ENCODE measurements at places on chromosomes 3 and 15.

GRCh38 chr3:4749567-4750002 lies 229.7 kb upstream of the BHLHE40 start:
- DNase-seq, result no peak

GRCh38 chr15:29615791-29616190 lies 206.5 kb downstream of the TJP1 start:
- DNase-seq, result no peak

- no peak for DNase-seq
Measured at GRCh38 chr3:124934577-124934976, at the start of gene MUC13. Gene MUC13, minus strand, starts transcription at chr3:124934751. Its CDS starts 39 bp downstream, at chr3:124934712.

- DNase-seq, result no peak
Measured at GRCh38 chr15:69080295-69081248, 66.1 kb downstream of the NOX5 start.

GRCh38 chr15:94400526-94401298 lies 169.4 kb downstream of the MCTP2 start:
- DNase-seq, result no peak

GRCh38 chr3:46138581-46138980 lies 69.5 kb downstream of the CCR1 start:
- no peak for DNase-seq

- DNase-seq, result no peak
Measured at GRCh38 chr3:69012800-69013252, 658 bp downstream of the EOGT start.

DNA sequence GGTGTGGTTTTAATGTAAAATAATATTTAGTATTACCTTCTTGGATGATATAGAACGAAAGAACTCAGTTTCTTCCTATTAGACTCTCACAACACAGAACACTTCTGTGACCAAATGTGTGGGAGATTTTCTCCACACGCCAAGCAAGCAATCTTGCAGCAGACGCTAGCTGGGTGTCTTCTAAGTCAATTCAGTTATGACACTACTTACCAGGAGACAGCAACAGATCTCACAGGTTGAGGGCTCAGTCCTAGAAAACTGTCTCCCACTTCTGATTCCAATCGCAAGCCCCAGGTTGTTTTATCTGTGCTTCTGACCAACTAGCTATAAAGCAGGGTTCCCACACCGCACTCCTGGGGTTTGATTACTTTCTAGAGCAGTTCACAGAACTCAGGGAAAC lies 41.2 kb downstream of the HERC1 start:
- DNase-seq, result no peak

DNA sequence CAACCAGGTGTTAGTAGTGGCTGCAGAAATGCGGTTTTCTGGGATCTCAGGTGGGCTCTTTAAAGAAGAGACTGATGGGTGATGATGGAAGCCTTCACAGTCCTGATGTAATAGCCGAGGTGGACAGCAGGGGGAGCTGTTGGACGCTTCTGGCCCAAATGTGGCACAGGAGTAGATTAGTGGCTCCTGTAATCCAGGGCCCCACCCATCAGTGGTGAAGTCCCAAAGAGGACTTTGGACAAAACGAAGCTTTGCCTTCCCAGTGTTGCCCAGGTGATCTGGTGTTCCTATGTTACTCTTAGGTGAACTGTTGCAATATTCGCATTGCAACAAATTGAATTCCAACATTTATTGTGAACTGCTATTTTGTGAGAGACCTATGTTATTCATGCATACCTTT lies 31.8 kb upstream of the MYZAP start:
- peak; percentile 32 for DNase-seq

DNA sequence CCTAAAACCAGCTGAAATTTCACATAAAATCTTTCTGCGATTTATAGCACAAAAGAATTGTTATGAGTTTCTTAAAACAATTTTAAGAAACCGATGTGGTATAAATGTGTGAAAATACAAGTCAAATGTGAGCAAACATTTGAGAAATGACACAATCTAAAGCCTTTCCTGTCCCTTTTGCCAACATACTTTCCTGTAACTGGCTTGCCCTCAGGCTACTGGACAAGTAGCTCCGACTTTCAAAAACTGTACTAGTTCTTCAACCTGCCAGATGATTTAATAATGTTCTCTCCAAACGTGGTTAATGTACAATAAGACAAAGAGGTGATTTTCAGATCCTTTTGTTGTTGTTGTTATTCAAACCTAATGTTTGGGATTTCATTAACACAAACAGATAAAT lies 105.9 kb upstream of the ARHGEF26 start:
- no peak for DNase-seq

DNA sequence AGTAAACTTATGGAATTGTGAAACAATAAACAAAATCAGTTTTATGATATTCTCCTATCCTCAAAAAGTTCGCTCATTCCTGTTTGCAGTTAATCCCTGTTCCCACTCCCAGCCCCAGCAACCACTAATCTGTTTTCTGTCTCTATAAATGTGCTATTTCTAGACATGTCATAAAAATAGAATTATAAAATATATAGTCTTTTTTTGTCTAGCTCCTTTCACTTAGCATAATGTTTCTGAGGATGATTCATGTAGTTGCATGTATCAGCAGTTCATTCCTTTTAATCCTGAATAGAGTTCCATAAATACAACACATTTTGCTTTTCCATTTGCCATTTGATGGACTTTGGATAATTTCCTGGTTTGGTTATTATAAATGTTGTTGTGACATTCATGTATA lies 140.0 kb downstream of the KCNAB1 start:
- no peak for DNase-seq

DNA sequence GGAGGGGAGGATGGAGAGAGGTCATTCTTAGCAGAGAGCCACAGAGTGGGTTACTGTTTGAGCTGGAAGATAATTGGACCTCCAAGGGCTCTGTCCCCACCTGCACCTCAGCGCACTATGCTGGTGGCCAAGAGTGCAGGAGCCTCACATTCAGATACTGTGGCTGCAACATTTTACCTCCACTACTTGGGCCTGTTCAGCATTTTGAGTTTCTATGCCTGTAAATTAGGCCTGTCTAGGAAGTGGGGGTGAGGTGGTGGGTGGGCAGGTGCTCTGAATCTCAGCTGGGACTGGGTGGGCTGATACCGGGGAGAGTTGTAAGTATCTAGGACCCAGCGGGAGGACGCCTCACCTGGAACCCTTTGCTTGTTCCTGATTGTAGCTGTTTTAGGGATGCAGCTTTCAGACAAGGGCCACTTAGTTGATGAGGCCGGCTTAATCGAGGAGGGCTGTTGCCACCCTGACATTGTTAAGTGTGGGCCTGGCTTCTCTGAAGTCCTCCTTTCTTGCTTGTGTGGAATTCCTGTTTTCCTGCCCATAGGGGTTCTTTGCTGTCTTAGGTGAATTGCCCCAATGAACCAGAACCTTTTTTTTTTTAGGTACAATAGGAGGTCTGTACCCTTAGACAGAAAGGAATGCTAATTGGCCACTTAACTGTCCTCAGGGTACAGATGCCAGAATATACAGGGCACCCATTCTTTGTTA lies 83.8 kb downstream of the SMAD3 start:
- no peak for DNase-seq

DNA sequence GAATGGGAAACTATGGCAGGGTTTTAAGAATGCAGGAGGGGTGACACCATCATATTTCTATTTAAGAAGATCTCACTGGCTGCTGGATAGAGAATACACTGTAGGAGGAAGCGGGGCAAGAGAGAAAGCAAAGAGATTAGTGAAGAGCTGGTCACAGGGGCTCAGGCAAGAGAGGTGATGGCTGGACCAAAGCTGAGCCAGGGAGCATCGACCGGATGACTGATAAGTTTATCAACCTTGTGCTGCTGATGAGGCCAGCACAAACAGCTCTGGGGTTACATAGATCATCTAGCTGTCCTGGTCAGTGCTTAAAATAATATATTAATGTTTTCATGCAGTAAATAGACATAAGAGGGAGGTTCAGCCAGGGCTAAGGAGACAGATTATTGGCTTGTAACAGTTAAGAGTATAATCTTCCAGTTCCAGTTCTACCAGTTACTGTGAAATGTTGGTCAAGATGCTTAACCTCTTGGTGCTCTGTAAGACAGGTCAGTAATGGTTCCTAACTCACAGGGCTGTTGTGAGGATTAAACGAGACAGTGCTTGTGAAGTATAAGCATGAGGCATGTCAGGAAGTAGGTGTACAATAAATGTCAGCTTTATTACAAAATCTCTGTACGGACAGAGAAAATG lies 201.0 kb upstream of the FEZF2 start:
- no peak for DNase-seq

- DNase-seq, result no peak
Measured at GRCh38 chr3:133937756-133938601, 42.3 kb upstream of the RAB6B start.

GRCh38 chr3:42476225-42477125 lies 26.0 kb upstream of the VIPR1 start:
- no peak for DNase-seq

GRCh38 chr3:2652386-2652785 lies 457.8 kb downstream of the IL5RA start:
- DNase-seq, result no peak

DNA sequence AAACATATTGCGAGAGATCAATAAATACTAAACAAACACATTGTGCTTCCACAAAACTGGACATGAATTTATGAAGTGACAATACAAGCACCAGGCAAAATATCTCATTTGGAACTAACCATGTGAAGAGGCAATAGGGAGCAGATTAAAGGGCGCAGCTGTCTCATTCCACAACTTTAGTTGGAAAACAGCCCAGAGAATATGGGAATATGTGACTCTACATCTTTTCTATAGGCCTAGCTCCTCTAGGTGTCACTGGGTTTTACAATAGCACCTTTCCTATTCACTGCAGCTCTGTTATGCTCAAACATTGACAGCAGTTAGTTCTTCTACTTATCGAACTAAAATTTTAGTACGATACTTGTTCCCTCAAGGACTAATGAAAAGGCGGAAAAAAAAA lies 866.3 kb upstream of the GBE1 start:
- no peak for DNase-seq

- no peak for DNase-seq
Measured at GRCh38 chr15:35427091-35427490, 118.9 kb downstream of the DPH6 start.

DNA sequence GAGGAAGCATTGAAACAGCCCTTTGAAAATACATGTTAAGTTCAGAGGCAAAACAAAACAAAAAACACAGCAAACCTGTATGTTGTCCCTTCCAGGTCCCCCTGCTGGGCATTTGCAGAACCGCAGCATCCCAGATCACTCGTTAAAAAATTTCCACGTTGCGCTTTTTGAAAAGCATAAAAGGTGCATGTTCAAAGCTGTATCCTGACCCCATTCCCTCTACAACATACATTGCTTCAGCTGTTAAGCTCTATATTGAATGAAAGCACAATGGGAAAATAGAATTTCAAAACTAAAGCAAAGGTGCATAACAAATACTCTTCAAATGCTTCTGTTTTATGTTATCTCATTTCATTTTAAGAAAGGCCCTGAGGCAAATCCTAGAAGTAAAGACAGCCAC lies 328.3 kb downstream of the THSD4 start:
- DNase-seq, result no peak

DNA sequence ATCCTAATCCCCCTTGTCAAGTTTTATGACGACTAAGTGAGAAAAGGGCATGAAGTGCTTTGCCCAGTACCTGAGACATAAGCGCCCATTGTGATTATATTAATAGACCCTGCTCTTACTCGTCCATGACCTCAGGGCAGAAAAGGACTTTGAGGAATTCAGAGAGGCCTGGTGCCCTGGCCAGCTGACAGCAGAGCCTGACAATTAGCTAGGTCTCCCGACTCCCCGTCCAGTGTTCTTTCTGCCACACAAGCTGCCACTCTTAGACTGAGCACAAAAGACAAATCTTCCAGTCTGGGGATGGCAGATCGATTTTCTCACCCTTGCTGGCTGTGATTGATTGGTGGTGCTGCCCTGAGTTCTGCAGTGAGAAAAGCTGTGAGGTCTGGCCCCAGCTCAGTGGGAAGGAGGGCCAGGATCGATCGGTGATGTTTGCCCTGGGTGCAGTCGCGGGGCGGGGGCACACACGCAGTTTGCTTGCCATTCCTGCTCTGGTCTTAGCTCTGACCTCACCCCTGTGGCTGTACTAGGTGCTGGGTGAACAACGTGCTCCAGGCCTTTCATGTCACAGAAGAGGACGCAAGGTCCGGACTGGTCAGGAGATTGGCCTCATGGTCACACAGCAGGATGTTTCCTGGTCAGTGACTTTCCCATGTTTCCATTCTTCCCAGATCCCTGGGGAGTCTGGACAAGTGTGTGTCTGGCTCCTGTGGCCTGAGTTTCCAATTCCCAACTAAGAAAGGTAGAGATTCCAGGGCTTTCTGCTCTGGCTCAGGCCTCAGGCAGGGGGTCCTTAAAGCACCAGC lies 67.4 kb upstream of the TLE3 start:
- DNase-seq, result no peak

DNA sequence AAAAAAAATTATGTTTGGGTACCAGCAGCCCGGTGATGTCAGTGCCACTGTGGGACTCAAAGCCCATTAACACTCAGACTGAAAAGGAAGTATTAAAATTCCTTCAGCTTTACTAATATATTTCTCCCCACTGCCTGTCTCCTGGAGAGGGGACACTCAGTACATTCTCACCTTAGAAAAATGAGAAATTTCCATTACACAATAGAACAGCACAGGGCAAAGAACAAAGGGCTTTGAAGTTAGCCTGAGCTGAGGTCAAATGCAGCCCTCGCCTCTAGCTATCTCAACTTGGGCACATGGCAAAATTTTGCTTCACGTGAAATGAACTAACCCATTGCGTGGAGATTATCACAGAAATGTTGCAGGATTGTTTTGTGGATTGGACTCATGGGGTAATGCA lies 80.8 kb downstream of the RARB start:
- no peak for DNase-seq

DNA sequence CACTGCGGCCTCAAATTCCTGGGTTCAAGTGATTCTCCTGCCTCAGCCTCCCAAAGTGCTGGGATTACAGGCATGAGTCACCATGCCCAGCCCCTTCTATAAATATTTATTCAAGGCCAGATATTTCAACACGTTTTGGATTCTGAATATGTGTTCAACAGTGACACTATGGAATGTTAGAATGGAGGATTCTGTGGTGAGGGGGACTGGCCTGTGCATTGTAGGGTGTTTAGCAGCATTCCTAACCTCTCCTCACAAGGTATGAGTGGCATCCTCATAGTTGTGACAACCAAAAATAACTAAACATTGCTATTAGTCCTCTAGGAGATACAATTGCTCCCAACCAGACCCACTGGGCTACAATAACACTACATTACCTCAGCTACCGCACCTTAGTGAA lies 104.0 kb upstream of the ATP10A start:
- no peak for DNase-seq

DNA sequence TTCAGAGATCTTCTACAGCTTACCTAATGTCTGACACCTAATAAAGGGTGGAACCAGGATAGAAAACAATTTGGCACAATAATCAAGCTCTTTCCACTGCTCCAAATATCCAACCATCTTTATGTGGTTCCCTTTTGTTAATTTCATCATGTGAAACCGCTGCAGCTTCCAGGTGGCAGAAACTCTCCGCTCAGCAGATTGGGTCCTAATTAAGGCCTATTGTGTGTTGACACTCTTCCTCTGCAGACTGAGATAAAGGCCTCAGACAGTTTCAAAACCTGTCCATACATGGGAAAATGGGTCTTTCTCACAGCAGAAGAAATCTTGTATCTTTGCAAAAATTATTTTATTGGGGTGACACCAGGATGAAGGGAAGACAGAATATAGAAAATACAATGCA lies 1002.4 kb upstream of the SEMA6D start:
- DNase-seq, result no peak

- no peak for DNase-seq
Measured at GRCh38 chr3:106341087-106341486, 472.3 kb upstream of the CBLB start.
